Smooth muscle cell of the umbilical artery (primary cell): ENCODE measurements at places on chromosomes 6 and 20. TPM values are rescaled to one million over a fixed set of nuclear protein-coding genes. Genes with fewer than 3 reads are reported as not detected.

TREML1 gene
- not detected in 2 replicates for total RNA-seq

SLC26A8 gene
- 0.05 TPM in 1 of 2 replicates, not detected in the other for total RNA-seq

MAP3K7 gene
- total RNA-seq, result 40.7 and 50.4 TPM in 2 replicates

RAB5IF gene
- 62.0 and 90.9 TPM in 2 replicates for total RNA-seq

GNMT gene
- 0.30 TPM in 1 of 2 replicates, not detected in the other for total RNA-seq

DOK5 gene
- total RNA-seq, result 17.2 and 19.8 TPM in 2 replicates

VIP gene
- not detected in 2 replicates for total RNA-seq

BACH2 gene
- 0.74 and 1.5 TPM in 2 replicates for total RNA-seq

C6orf15 gene
- not detected in 2 replicates for total RNA-seq

GGTLC1 gene
- not detected in 2 replicates for total RNA-seq

ELOVL2 gene
- total RNA-seq, result 0.65 and 0.89 TPM in 2 replicates

MYBL2 gene
- total RNA-seq, result 0.30 and 4.9 TPM in 2 replicates

NPEPL1 gene
- total RNA-seq, result 20.9 and 25.5 TPM in 2 replicates

SIM1 gene
- total RNA-seq, result not detected in 2 replicates

GLYATL3 gene
- total RNA-seq, result not detected in 2 replicates

SERAC1 gene
- total RNA-seq, result 11.5 and 16.3 TPM in 2 replicates

TCF15 gene
- total RNA-seq, result not detected in 2 replicates

BMP6 gene
- 2.1 and 69.2 TPM in 2 replicates for total RNA-seq

GPSM3 gene
- total RNA-seq, result 0.59 and 1.2 TPM in 2 replicates

SEMG2 gene
- not detected in 2 replicates for total RNA-seq

FAM162B gene
- not detected in 2 replicates for total RNA-seq

PEX6 gene
- total RNA-seq, result 38.0 and 65.6 TPM in 2 replicates

RCAN2 gene
- 0.05 TPM in 1 of 2 replicates, not detected in the other for total RNA-seq

OR2H2 gene
- total RNA-seq, result not detected in 2 replicates

TM9SF4 gene
- total RNA-seq, result 42.8 and 54.8 TPM in 2 replicates

GABBR1 gene
- total RNA-seq, result 13.1 and 18.6 TPM in 2 replicates

LRRN4 gene
- total RNA-seq, result 0.14 TPM in 1 of 2 replicates, not detected in the other

OR2B6 gene
- not detected in 2 replicates for total RNA-seq

RSPH9 gene
- 0.59 and 0.65 TPM in 2 replicates for total RNA-seq

RWDD2A gene
- total RNA-seq, result 4.8 and 5.2 TPM in 2 replicates

HLA-DRA gene
- not detected in 2 replicates for total RNA-seq

NRSN1 gene
- total RNA-seq, result not detected in 2 replicates

HAO1 gene
- total RNA-seq, result not detected in 2 replicates

CPXM1 gene
- 1.1 and 3.9 TPM in 2 replicates for total RNA-seq

OTOR gene
- total RNA-seq, result not detected in 2 replicates

RAMACL gene
- 0.74 and 2.1 TPM in 2 replicates for total RNA-seq

RIPPLY2 gene
- not detected in 2 replicates for total RNA-seq

EPPIN gene
- not detected in 2 replicates for total RNA-seq

HLA-G gene
- total RNA-seq, result not detected in 2 replicates

PRDM1 gene
- total RNA-seq, result 3.7 and 8.0 TPM in 2 replicates

PBOV1 gene
- not detected in 2 replicates for total RNA-seq

TNFRSF6B gene
- total RNA-seq, result 16.3 and 95.5 TPM in 2 replicates

HBS1L gene
- total RNA-seq, result 114 and 178 TPM in 2 replicates

TBPL1 gene
- total RNA-seq, result 20.5 and 27.7 TPM in 2 replicates

KIZ gene
- total RNA-seq, result 13.7 and 20.5 TPM in 2 replicates

HLA-DQB1 gene
- total RNA-seq, result not detected in 2 replicates

MAPK13 gene
- total RNA-seq, result 11.0 and 16.4 TPM in 2 replicates

CRISP3 gene
- total RNA-seq, result not detected in 2 replicates

GPX6 gene
- total RNA-seq, result not detected in 2 replicates

ABHD16B gene
- total RNA-seq, result 0.09 TPM in 1 of 2 replicates, not detected in the other

TFAP2D gene
- total RNA-seq, result not detected in 2 replicates

SYNJ2 gene
- 16.9 and 42.5 TPM in 2 replicates for total RNA-seq

KCNQ5 gene
- 5.0 and 15.4 TPM in 2 replicates for total RNA-seq
